ENCODE measurements at places on chromosomes 3 and 15.

GRCh38 chr15:100861511-100861991 is 18.1 kb upstream of the ALDH1A3 start:
- no peak for DNase-seq

- no peak for DNase-seq
Measured at GRCh38 chr15:77032052-77032646, 37.2 kb downstream of the PSTPIP1 start.

GRCh38 chr3:5784690-5785089 is 597.2 kb downstream of the EDEM1 start:
- DNase-seq: no peak

GRCh38 chr3:171695426-171695825 is 114.9 kb downstream of the PLD1 start:
- DNase-seq: no peak

GRCh38 chr15:52789601-52790168 is 451 bp downstream of the ONECUT1 start:
- peak; percentile 31 for DNase-seq

GRCh38 chr15:56272454-56272853 is 28.8 kb upstream of the RFX7 start:
- DNase-seq: no peak

GRCh38 chr3:161818106-161818505 is 321.5 kb downstream of the OTOL1 start:
- DNase-seq: no peak

GRCh38 chr15:34815836-34816235 is 20.5 kb upstream of the ACTC1 start:
- DNase-seq: no peak

GRCh38 chr3:193809106-193809505 is 216.1 kb downstream of the OPA1 start:
- DNase-seq: no peak

DNA sequence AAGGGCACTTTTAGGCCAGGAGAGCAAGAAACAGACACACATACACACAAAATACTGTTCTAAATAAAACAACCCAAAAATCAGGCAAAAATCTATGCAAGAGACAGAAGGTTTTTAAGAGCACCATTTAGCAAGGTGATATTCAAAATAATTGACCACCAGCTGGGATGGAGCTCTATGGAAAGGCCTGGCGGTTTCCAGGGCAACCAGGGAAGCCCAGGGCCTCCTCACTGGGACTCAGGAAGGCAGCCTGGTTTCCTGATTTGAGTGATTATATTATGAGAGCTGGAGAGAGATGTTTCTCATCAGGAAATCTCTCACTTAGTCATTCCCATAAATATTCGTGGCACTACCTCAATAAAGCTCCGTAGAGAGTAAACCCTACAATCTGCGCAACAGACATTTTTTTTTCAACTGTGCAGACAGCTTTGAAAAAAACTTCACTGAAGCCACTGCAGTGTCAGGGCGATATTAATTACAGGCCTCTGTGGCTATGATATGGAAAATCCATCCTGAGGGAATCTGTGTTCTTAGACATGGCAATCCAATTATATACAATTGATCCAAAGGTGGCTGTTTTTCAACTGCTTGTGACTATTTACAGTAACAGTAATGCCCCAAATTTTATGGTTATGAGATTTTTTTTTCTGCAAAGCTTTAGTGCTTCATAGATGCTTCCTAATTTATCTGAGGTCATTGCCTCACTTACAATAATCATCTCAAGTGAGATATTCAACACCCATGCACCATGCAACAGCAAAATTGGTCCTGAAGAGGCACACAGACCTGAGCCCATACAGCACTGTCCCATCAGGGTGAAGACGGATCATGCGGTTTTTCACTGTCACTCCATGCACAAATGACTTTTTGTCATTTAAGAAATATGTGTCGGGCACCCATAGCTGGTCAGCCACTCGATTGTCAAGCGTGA is 152.1 kb downstream of the GABRB3 start:
- no peak for DNase-seq

- no peak for DNase-seq
Measured at GRCh38 chr3:73637042-73637441, 12.3 kb upstream of the PDZRN3 start.

GRCh38 chr3:29936054-29936453 is 655.2 kb downstream of the RBMS3 start:
- DNase-seq: no peak

DNA sequence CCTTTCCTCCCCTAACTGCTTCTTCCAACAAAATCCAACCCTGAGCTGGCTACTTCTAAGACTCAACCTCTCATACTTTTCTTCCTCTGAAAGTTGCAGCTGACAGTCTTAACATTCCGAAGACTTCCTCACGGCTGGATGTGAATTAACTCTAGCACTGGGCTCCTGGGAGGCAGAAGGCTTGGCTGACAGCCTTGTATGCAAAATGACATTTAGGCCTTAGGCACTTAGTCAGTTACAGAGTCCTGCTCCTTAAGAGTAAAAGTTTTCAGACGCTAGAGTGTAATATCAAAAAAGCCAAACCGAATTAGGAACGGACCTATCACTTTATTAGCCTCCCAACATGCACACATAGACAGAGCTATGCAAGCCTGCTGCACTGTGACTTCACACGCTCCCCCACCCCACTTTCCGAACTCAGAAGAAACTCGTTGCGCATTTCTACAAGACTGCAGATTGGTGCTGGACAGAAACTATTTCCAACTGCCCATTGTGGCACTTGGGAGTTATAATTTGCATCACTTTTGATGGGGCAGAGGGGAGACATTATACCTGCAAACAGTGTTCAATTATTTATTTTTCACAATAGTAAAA is 15.5 kb upstream of the ANXA2 start:
- no peak for DNase-seq

GRCh38 chr3:94065819-94066480 is 3.1 kb downstream of the NSUN3 start:
- DNase-seq: no peak

GRCh38 chr15:98268163-98268562 is 307.7 kb downstream of the ARRDC4 start:
- DNase-seq: no peak

DNA sequence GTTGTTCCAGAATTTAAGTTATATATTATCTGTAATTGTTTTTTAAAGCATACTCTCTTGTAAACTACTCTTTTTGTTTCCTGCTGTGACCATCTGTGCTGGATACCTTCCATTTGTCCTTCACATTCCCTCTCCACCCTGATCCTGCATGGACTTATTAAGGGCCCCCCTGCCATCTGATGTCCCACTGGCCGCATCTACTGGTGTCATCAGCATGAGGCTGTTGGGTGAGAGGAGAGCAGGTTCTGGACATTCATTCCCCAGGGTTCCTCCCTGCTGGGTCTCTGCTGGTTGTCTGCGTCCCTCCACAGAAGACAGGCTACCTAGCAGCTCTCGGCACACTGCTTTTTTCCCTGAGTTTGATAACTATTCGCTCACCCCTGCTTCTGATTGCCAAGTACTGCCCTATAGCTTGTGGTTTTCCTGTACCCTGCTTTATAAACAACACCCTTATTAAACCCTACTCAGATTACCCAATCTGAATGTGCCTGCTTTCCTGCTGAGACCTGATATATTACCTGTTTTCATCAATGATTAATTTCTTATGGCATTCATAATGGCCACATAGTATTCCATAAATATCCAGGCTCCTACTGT is 7.7 kb downstream of the CMTM8 start:
- no peak for DNase-seq

- no peak for DNase-seq
Measured at GRCh38 chr3:38210141-38210757, 44.9 kb downstream of the OXSR1 start.

DNA sequence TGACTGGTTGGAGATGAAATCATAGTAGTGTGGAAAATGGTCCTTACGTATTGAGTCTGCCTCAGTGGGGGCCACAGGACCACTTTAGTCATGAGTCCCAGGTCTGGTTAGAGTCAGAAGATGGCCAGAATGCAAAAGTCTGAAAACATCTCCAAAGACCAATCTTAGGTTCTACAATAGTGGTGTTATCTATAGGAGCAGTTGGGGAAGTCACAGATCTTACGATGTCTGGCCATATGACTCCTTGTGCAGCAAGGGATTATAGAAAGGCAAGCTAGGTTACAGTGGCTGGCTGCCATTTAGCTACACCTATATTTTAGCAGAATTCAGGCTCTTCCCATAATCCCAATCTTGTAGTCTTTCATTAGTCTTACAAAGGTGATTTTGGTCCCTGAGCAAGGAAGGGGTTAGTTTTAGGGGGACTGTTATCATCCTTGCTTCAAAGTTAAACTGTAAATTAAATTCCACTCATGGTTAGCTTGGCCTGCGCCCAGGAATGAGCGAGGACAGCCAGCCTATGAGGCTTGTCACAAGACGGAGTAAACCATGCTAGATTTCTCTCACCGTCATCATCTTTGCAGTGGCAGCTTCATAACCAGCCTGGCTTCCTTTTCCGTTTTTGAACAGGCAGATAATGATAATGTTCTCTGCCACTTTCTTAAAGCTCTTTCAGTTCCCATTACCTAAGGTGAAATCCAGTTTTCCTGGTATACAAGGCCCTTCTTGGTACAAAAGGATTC is 134.1 kb downstream of the VPS8 start:
- no peak for DNase-seq

DNA sequence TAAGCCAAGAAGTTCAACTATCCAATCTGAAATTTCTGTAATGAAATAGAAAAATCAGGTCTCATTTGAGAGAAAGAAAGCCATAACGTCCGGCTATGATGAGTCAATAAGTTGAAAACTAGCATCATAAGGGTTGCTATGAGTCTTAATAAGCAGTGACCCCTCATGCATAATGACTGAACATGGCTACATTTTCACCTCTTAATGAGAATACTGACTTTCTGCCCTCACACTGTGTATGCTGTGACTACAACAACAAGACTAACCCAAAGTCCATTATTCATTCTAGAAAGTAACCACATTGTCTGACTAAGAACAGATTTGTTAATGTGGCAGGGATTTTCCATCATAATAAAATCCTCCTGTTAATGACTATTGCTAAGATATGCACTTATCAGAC is 884.0 kb upstream of the CADM2 start:
- DNase-seq: no peak

DNA sequence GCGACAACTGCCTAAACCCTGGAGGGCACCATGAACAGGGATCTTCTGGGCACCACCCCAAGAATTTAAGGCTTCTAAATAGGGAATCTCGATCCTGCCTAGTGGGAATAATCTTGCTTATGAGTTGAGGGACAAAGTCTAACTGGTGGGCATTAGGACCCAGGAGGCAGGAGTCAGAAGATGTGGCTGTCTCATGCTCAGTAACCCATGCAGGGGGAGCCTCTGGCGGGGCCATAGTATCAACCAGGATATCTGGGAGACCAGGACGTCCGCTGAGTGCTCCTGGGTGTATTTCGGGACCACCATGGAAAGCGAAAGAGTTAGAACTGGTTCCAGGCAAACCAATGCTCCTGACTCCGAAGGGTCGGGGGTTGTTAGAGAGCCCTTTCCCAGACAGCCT is 356.1 kb downstream of the OTOL1 start:
- DNase-seq: no peak

DNA sequence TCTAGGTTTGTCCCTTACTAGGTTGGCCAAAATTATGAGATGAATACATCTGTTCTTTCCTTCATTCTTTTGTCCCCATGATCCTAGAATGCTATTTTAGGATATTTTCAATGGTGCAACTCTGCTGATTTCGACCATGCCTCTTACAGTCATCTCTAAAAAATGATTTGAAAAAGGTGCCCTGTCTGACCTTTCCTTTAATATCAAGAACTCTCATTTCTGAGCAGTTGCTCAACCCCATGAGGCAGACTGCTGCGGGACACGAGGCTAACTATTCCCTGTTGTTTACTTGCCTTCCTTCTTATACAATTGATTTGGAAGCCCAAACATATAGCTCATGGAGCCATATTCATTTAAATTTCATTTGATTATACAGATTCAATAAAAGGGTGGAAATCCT is 14.6 kb downstream of the PLSCR2 start:
- DNase-seq: no peak

DNA sequence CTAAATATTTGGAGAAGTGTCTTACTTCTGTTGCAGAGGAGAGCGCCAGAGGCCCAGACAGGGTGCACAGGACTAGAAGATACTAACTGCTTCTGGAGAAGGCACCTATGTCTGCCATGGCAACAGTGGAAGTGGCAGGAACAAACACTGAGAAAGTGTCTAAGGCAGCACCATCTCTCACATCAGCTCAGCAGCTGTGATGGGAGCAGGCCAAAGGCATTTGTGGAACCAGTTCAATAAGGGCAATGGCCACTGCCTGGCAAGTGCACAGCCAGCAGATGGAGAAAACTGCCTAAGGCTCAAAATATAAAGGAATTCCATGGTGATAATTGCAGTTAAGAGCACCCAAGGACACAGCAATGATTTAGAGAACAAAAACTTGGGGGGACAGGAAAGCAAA is 563.0 kb upstream of the CCDC54 start:
- DNase-seq: no peak

Data from dermis blood vessel endothelial cell (primary cell).